ENCODE measurements at places on chromosomes 2 and 18.

DNA sequence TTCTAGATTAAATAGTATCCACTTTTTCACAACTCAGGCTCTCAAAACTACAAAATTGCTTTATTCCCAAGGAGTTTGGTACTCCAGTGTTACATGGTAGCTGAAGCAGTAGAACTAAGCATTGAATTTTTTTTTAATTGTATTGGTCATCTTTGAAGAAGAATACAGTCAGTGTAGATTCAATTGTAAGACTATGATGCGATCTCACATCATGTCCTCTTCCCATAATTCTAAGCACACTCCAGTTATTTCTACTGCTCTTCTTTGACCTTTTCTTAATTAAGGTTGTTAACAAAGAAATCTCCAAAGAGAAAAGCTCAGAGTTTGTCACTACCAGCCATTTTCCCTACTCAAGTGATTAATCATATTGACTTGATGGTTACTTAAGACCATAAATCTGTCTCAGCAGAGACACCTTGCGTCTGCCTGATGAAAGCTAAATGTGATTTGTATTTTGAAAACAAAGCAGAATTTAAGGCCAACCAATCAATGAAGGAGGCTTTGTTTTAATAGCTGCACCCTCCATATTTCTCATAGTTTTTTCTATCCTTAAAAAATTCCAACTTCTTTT is 130.2 kb downstream of the DTNA start:
- DNase-seq: no peak

DNA sequence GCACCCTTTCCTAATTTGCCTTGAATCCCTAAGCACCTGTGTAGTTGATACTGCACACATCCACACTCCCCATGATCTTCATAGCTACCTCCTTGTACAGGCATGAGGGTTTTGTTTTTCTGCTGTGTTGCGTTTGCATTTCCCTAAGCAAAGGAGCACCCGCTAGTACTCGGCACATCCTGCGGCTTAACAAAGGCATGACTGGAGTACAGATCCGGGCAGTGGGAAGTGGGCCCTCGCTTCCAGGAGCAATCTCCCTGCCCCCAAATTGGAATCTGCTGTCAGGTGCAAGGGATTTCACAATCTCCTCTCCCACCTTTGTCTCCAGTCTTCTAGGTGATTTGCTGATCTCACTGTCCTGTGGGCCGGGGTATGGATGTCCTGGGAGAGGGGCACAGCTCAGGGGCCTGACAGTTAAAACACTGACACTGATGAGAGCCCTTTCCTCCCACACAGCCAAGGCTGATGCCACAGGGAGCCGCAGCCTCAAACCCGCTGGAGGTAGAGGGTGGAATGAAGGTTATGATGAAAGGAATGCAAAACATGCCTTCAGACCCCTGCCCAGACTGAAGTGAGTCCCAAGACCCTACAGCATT is 98.7 kb upstream of the THOC1 start:
- DNase-seq: no peak

- DNase-seq: no peak
Measured at GRCh38 chr18:27749194-27749593, 427.7 kb downstream of the CDH2 start.

DNA sequence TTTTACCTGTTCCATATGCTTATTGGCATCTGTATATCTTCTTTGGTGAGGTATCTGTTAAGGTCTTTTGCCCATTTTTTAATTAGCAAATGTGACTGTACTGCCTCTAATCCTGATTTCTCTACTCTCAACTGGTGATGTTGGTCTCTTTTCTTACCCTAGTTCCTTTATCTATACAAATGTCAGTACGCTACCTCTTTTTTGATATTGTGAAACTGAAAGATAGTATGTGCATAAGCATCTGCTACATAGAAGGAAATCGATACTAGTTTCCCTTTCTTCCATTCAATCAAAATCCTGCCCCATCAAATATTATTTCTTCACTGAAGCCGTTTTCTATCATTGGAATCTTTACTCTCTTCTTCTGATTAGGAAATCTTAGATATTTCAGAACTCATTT is 194.9 kb upstream of the SPOPL start:
- DNase-seq: no peak

DNA sequence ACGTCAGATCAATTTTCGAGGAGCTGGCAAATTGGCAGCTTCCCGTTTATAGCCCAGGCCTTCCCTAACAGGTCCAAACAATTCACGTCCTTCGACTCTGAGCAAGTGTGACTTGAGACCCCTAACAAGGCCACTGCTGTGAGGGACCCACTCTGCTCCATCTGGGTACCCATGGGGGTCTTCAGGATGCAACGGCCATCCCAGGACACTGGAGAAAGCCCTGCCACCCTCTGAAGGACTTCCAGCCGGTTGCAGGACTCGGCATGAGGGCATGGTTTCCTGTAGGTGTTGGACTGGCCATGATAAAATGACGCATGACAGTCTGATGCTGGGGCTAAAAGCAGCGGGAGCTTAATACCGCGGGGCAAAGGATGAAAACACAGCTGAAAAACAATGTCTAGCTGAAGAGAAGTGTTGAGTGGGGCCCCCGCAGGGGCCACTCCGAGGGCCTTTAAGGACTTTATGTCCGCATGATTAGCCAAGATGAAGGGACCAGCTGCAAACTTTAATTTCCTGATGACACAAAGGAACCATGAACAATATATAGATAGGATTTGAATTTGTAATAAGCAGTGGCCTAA is 113.3 kb upstream of the ZNF521 start:
- DNase-seq: no peak

- DNase-seq: no peak
Measured at GRCh38 chr2:222302178-222303018, 3.6 kb upstream of the PAX3 start.

- DNase-seq: no peak
Measured at GRCh38 chr2:102872388-102872787, 110.6 kb downstream of the TMEM182 start.

DNA sequence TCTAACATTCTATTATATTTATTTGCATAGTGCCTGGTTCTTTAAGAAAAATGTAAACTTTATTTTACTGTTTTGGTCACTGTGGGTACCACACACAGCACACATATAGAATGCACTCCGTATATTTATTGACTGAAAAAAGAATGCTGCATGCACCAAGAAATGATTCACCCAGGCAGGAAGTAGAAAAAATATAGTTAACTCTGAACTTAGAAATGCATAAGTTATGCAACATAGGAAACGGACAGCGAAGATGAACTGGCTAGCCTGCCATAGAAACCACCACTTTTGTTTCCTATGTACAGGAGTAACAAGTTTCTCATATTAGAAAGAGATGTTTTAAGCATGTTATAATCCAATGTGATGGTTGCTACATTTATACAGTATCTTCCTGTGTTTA is 635.8 kb downstream of the DSC3 start:
- no peak for DNase-seq

- no peak for DNase-seq
Measured at GRCh38 chr2:65608916-65609315, 176.5 kb upstream of the SPRED2 start.

DNA sequence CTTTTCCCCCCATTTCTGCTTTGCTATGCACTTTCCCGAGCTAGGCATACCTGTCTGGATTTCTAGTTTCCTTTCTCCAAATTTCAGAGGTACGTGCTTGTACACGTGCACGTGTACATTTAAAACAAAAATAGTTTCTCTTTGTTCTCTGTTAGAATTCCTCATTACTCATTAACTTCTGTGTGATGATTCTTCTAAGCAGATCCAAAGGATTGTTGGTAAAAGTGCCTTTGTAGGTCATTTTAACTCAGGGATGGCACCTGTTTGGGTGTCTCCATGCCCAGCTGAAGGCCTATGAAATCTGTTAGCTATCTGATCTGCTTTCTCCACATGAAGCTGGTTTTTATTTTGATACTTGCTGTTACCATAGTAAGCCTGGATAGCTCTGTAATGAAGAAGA is 264.3 kb downstream of the LPIN1 start:
- no peak for DNase-seq

DNA sequence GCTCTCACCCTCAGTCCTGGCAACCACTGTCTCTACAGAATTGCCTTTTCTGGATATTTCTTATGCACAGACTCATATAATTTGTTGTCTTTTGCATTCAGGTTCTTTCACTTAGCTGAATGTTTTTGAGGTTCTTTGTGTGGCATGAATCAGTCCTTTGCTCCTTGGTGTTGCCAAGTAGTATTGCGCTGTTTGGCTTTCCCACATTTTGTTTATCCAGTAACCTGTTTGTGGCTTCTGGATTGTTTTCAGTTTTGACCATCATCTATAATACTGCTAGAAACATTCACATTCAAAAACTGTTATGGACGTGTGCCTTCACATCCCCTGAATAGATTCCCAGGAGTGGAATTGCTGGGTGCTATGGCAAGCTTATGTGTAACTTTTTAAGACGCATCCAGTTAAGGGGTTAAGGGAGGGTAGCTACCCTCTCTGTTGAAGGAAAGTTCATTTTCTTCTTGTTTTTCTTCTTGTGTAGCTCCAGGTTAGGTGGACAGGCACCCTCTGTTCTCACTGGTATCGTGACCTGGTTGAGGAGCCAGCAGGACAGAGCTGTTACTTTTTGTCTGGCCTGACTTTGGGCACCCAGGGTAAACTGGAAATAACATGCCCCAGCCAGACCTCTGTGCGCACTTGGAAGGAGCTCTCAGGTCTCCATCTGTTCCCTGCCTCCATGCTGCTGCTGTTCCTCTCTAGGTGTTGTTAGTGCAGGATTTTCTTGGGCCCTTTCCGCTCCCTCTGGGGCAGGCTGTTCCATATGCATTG is 29.6 kb downstream of the ARHGAP25 start:
- DNase-seq: no peak

DNA sequence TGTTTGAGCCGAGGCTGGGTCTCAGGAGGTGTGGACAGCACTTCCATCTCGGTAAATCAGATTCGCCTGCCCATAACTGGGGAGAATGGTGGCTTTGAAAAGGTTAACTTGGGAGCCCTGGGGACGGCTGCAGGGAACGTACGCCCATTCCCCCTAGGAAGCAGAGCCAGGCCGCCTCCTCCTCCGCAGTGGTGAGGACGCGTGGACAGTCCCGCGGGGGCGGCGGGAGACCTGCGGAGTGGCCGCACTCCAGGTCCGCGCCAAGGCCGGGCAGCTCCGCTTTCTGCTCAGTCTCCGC is 845 bp upstream of the MYCN start:
- DNase-seq: no peak

- DNase-seq: no peak
Measured at GRCh38 chr2:228549441-228550007, 368.0 kb upstream of the SPHKAP start.

- peak; percentile 27 for DNase-seq
Measured at GRCh38 chr2:26243470-26244308, 743 bp downstream of the HADHA start.

- no peak for DNase-seq
Measured at GRCh38 chr18:56977309-56977708, 169.6 kb upstream of the BOD1L2 start.

DNA sequence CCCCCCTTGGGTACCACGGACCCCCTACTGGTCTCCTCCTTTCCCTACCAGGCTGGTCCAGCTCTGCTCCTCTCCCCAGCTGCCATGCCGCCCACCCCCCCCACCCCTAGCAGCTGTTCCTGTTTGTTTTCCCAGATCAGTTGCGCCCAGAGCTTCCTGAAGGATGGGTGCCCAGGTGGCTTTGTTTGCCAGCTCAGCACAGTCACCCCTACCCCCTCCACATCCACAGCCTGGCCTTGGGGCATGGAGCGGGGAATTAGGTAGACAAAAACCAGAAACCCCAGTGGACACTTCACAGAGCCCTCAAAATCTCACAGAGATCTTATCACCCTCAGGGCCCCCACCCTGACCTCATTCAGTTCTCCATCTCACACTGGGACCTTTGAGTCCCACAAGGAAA is 3.7 kb upstream of the CRYBA2 start:
- DNase-seq: no peak

- DNase-seq: no peak
Measured at GRCh38 chr2:172849519-172850217, 114.0 kb downstream of the RAPGEF4 start.

- DNase-seq: no peak
Measured at GRCh38 chr2:134260713-134261112, 6.8 kb downstream of the MGAT5 start.

- DNase-seq: no peak
Measured at GRCh38 chr18:48885924-48886400, 64.8 kb downstream of the SMAD7 start.

DNA sequence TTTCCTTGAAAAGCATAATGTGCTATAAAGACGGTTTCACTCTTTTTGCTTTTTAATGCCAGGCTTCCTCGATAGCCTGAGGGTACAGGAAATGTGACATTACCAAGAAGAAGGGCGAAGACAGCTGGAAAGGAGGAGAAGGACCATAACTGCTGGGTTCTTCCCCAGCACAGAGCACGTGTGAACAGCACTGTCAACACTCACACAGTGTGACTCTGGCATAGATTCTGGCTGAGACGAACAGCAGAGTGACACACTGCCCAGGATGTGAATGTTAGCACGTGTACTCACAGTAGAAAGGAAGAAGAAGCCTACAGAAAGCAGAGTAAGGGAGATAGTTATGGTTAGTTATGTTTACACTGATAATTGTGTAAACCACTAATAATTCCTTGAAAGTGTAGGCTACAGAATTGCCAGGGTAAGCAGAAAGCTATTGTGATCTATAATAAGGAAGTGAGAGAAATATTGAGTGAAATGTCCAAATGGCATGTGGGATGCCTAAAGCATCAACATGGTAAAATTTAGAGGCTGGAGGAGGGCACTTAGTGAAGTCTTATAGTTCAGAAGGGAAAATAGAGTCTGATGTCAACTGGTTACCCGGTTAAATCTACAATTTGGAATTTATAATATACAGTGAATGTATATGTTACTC is 198.2 kb downstream of the DLGAP1 start:
- no peak for DNase-seq

GRCh38 chr2:226692521-226693126 is 107.0 kb downstream of the IRS1 start:
- DNase-seq: no peak

DNA sequence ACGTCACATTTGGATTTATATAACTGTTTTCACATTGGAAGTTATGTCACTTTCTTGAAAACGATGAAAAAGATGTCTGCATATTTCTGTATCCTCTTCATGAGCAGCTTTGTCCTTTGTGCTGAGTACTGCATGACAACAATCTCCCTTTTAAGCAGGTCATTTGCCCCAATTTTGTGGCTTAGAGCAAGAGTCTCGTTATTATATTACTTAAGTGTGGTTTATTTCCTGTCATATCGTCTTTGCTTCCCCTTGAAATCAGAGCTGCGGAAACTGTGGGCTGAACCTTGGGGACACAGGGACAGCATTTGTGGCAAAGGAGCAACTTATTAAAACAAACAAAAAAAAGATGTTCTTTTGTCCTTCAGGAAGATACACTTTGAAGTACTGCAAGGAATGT is 254.0 kb upstream of the DSEL start:
- no peak for DNase-seq
